ENCODE measurements at places on chromosomes 7 and 10. TPM values are rescaled to one million over a fixed set of nuclear protein-coding genes. Genes with fewer than 3 reads are reported as not detected.
A peak's percentile ranks its signal among the peaks of the same experiment; 100 is the strongest.

Gene FAM20C
- 27.1 TPM for total RNA-seq

Gene AGMO
- total RNA-seq: not detected

DNA sequence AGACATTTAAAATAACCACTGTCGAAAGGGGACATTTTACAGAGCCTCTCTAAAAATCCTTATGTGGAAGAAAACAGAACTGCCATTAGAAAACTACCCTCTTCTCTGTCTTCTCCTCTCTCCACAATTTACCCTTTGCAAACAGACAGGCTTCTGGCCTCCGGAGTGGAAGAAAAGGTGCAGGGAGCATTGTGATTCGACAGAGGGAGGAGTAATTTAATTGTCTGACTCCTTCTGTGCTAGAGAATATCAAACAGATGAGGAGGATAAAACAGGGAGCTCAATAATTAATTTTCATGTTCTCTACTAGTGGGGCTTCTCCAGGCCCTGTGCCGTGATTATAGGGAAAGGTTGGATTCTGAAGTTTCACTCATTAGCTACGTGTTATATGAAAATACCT lies 615.5 kb upstream of the MKI67 start:
- no peaks in the 10 kb centered on the region for H3K4me1 ChIP-seq
- no peaks in the 10 kb centered on the region for H3K36me3 ChIP-seq
- H3K27me3 ChIP-seq: peaks cover 94% of the 10 kb centered on the region

Gene PNLIPRP3
- not detected for total RNA-seq

DNA sequence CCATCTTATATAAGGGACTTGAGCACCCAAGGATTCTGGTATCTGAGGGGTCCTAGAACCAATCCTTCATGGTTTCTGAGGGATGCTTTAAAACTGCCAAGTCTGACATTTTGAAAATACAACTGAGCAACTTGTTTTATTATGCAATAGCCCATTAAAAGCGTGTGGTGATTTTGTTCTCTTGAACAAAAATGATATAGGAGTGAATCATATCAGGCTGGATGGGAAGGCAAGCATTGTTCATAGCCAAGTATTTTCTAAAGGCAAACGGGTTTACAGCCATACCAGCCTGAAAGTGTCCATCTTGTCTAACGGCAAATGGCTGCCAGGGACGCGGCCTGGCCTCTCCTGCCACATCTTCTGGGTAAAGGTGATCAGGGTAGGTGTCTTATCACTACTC lies 23.4 kb downstream of the RPP38 start:
- no peaks in the 10 kb centered on the region for H3K27me3 ChIP-seq
- no peak overlapping the region for H3K27ac ChIP-seq
- no peaks in the 10 kb centered on the region for H3K4me1 ChIP-seq
- H3K4me3 ChIP-seq: no peak overlapping the region

GRCh38 chr10:34024693-34025425 lies 690.4 kb upstream of the NRP1 start:
- no peak overlapping the region for H3K27ac ChIP-seq
- H3K4me1 ChIP-seq: no peaks in the 10 kb centered on the region
- no peaks in the 10 kb centered on the region for H3K27me3 ChIP-seq
- peak; percentile 29 for DNase-seq

DNA sequence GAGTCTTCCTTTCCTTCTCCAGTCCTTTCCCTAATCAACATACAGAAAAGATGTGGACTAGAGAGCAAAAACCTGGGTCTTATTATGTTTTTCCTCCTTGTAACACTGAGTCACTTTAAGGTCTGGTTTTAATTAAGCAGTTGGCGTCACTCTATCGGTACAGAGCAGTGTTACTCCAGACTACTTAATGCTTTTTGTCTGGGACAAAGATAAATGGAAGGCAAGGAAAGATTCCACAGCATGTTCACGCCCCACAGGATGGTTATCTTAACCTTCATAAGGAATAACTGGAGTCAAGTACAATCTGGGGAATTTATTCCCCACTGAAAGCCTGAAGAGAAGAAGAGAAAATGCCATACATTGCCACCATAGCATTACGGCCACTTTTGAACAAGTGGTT lies 145.7 kb downstream of the ELAPOR2 start:
- no peaks in the 10 kb centered on the region for H3K4me1 ChIP-seq
- 0 out of 2 replicates have a peak, but pooled peaks cover 4% of the 10 kb centered on the region for H3K36me3 ChIP-seq
- no peak overlapping the region for H3K27ac ChIP-seq
- H3K27me3 ChIP-seq: no peaks in the 10 kb centered on the region
- no peak for DNase-seq

- no peak for DNase-seq
- H3K27me3 ChIP-seq: no peaks in the 10 kb centered on the region
- no peaks in the 10 kb centered on the region for H3K4me1 ChIP-seq
- H3K4me3 ChIP-seq: no peak overlapping the region
- peaks cover 28% of the 10 kb centered on the region for H3K36me3 ChIP-seq
Measured at GRCh38 chr7:76326646-76327233, 24.3 kb downstream of the HSPB1 start.

- H3K4me1 ChIP-seq: no peaks in the 10 kb centered on the region
- no peak for DNase-seq
- no peak overlapping the region for H3K4me3 ChIP-seq
- H3K36me3 ChIP-seq: no peaks in the 10 kb centered on the region
- H3K27me3 ChIP-seq: no peaks in the 10 kb centered on the region
- no peak overlapping the region for H3K27ac ChIP-seq
Measured at GRCh38 chr7:75965617-75966016, 28.8 kb downstream of the TMEM120A start.

DNA sequence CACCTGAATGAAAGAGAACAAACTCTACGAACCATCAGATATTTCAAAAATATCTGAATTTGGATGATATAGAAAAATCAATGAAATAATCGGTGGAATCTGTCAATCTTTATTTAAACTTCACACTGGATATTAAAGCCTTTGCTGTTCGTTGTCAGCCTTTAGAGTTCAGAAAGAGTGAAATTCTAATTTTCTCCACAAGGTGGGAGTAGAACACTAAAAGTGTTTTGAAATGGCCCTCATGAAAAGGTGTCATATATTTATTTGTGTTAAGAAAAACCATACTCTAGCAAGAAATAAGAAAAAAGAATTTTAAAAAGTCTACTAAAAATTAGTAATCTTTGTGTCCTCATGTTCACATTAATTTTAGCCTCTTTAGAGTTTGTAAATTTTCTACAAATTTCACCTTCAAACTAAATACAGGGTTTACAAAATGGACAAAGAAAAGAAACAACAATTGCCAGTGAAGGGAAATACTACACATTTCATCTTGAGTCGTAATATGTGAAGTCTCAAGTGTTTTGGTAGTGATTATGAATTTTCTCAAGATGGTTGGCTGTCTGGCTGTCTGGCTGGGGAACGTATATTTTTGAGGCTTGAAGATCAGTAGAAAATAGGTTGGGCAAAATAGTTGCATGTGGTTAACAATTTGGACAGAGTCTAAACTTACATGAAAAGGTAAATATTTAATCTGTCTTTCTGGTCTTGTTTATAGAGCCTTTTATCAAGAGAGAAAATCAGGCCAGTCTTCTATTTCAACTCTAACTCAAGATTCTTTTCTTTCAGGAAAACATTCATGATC lies 43.7 kb downstream of the DNAJB9 start:
- H3K4me1 ChIP-seq: no peaks in the 10 kb centered on the region
- H3K36me3 ChIP-seq: no peaks in the 10 kb centered on the region
- peak; percentile 33 for DNase-seq
- H3K27ac ChIP-seq: no peak overlapping the region
- H3K4me3 ChIP-seq: no peak overlapping the region
- no peaks in the 10 kb centered on the region for H3K27me3 ChIP-seq

DNA sequence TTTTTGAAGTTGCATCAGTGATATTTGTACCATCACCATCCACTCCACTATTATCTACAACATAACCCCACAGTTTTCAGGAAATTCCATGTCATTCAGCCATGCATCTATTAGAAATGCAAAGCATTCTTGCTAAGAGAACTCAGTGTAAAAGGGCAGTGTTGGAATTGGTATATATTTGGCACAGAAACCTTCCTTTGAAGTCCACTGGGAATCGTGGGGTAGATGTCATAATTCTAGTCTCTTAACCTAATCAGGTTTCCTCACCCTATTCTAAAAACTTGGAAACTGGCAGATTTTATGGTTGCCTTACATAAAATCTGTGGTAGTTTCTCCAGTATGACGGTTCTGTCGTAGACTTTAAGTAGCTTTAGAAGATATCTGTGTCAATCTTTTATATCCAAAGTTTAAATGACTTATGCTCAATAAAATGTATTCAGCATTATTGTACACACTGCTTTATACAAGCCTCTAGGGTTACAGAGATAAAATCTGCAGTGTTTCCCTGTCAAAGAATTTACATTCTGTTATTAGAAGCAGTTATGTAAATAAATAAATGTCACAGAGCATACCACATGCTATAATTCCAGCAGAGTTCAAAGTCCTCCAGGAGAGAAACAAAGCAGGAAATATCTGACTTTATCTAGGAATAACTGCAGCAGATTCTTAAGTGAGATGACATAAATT lies 704.4 kb upstream of the CELF2 start:
- no peak for DNase-seq
- no peak overlapping the region for H3K27ac ChIP-seq
- no peaks in the 10 kb centered on the region for H3K4me1 ChIP-seq
- no peak overlapping the region for H3K4me3 ChIP-seq
- H3K36me3 ChIP-seq: no peaks in the 10 kb centered on the region
- no peaks in the 10 kb centered on the region for H3K27me3 ChIP-seq

DNA sequence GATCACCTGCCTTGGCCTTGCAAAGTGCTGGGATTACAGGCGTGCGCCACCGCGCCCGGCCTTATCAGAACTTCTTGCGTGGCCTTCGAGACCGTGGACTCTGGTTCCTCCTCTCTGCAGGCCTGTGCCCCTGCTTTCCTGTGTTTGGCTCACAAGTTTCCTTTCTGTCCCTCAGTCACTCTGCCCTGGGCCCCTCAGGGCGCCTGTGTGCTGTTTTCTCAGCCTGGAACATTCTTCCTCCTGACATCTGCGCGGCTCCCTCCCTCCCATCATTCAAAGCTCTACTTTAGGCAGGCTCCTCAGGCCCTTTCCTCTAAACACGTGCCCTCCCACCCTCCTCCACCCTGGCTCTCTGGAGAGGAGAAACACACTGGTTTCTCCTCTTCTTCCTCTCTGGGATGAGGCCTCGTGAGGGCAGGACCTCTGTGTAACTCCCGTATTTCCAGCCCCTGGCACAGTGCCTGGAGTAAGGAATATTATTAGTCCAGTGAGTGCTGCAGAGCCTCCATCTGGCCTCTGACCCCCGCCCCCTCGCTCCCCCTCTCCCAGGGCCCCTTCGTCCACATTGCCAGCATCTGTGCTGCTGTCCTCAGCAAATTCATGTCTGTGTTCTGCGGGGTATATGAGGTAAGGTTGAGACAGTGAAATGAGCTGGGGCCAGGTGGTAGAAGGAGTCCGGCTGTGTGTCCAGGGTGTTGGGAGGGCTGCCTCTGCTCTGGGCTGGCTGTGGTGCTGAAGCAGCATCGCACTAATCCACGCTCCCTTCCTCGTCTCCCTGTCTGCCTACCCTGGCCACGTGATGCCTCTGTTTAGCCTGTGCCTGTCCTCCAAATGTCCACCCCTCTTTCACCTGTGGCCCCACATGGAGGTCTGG lies 7.1 kb downstream of the CLCN1 start:
- H3K4me3 ChIP-seq: no peak overlapping the region
- H3K27me3 ChIP-seq: no peaks in the 10 kb centered on the region
- no peaks in the 10 kb centered on the region for H3K4me1 ChIP-seq
- DNase-seq: no peak

DNA sequence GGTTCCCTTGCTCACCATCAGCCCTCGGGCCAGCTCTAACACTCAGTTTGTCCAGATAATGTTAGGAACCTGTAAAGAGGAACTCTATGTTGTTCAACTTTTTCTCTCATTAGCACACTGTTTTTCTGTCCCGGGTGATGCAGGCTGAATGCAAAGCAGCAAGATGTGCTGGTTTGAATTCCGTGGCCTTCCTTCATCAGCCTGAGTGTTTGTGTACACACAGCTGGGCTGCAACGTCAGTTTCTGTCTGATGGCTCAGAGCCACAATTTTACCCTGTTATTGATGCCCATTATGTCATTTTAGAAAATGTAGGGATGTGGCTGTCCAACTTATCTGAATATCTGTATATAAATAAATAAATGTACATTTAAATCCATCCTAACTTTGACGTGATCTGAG lies 152.0 kb downstream of the PLPP4 start:
- H3K4me1 ChIP-seq: no peaks in the 10 kb centered on the region
- peaks cover 12% of the 10 kb centered on the region for H3K27me3 ChIP-seq
- no peak for DNase-seq
- no peaks in the 10 kb centered on the region for H3K36me3 ChIP-seq

DNA sequence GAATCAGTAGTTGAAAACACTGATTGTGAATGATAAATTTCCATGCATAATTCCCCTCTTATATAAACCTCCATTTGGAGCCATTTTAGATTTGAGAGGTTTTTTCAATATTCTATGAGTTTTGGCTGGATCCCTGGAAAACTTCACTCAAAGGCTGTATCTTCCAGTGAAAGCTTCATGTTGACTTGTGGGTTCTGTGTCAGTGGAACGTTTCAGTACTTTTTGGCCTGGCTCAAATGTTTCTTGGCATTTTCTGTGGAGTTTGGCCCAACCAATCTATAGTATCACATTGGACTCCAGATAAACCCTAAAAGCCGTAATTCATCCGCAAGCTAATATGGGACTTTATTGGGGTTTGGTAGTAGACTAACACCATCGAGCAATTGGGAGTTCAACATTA lies 172.6 kb upstream of the PRPS1L1 start:
- H3K27me3 ChIP-seq: no peaks in the 10 kb centered on the region
- no peak overlapping the region for H3K4me3 ChIP-seq
- no peak for DNase-seq
- no peaks in the 10 kb centered on the region for H3K36me3 ChIP-seq
- H3K27ac ChIP-seq: no peak overlapping the region
- H3K4me1 ChIP-seq: no peaks in the 10 kb centered on the region

Gene RNF32
- 3.4 TPM for total RNA-seq

Gene PRSS37
- not detected for total RNA-seq

DNA sequence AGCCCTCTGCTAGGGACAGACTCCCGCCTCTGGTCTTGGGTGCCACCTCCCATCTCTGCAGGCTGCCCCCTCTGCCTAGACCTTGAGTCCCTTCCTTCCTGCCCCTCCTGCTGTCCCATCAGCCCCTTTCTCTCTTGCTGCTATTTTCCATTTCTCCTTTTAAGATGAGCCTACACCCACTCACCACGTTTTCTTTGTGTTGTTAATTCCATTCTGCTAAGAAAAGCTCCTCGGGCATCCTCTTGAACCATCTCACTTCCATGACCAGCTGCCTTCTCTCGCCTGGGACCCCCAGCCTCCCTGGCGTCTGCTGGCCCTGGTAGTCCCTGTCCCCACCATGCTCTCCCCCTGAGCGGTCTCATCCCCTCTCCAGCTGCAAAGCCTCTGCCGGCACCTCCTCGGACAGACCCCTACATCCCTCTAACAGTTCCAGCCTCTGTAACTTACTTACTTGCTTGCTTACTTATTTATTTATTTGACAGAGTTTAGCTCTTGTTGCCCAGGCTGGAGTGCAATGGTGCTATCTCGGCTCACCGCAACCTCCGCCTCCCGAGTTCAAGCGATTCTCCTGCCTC lies 95.8 kb upstream of the SH2B2 start:
- DNase-seq: no peak
- no peaks in the 10 kb centered on the region for H3K4me1 ChIP-seq
- H3K4me3 ChIP-seq: no peak overlapping the region
- no peak overlapping the region for H3K27ac ChIP-seq
